Prostate gland (tissue), 2 donors: ENCODE measurements at places on chromosomes 3 and 15. TPM values are rescaled to one million over a fixed set of nuclear protein-coding genes. Genes with fewer than 3 reads are reported as not detected.

Gene TIMP4
- total RNA-seq: 5.6 TPM

Gene ZNF502
- 6.5 TPM for total RNA-seq

Gene ALDH1L1
- total RNA-seq: 19.6 TPM

Gene GOLGB1
- 80.3 TPM for total RNA-seq

Gene CAMP
- total RNA-seq: 2.4 TPM

Gene SLC12A1
- total RNA-seq: not detected

Gene CFAP100
- total RNA-seq: 2.3 TPM

Gene FETUB
- total RNA-seq: not detected

Gene RPL39L
- 27.5 TPM for total RNA-seq

Gene ADAMTS7
- total RNA-seq: 7.8 TPM

Gene CLSTN2
- 3.5 TPM for total RNA-seq

Gene CAPN3
- 5.3 TPM for total RNA-seq

Gene EPHB3
- total RNA-seq: 25.2 TPM

Gene ZCWPW2
- 1.7 TPM for total RNA-seq
